ENCODE measurements at places on chromosomes 4 and X.

DNA sequence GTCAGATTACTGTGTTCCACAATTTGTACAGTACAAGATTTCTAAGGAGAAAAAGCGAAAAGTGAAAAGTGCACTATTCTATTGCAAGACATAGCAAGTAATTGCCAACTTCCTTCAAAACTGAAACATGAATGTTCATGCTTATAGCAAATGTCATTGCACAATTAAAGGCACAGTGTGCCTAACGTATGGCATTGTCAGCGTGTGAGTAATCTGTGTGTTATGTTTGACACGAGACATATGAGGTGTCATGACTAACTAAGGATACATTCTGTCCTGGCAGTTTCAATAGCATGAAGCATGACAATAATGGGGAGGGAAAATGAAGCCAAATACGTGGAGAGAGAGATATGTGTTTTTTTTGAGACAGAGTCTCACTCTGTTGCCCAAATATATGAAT, 33.6 kb upstream of the TBC1D9 start:
- DNase-seq, result no peak

GRCh38 chr4:67765928-67766327, 11.7 kb upstream of the GNRHR start:
- no peak for DNase-seq

DNA sequence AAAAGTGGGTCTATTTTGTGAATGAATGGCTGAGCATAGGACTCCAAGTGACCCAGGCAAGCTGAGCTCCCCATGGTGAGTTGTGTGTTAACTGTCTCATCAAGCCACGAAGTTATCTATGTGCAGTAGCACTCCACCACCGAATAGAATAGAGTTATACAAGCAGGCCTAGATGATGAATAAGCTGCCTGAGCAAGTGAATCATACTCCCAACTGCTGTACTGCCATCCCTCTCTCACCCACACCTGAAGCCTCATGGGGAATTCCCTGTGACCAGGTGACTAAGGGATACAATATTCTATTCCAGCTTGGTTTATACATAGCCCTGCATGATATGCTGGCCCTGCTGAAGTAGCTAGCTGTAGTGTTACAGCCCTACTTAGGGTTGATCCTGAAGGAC, 38.7 kb downstream of the KDM5C start:
- DNase-seq, result no peak

- DNase-seq, result no peak
Measured at GRCh38 chrX:75151827-75152592, 4.1 kb downstream of the ABCB7 start.

- DNase-seq, result no peak
Measured at GRCh38 chr4:145530662-145531061, 49.0 kb downstream of the SMAD1 start.

- peak; percentile 25 for DNase-seq
Measured at GRCh38 chr4:113293043-113293560, 243.6 kb downstream of the ANK2 start.

DNA sequence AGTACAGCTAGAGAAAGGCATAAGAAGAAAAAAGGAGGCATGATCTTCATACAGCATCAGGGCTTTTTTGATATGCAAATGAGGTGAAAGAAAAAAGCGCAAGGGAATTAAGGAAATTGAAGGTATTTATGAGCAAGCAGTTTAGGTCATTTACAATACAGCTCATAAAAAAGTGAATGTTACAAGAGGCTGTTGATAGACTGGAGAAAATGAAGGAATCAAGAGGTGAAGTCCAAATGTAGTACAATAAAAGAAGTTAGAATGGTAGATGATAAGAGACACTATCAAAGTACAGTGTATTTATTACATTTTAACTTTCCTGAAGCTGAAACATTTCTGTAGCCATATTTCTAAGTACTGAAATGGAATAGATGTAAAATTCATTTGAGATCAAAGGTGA, 1349.5 kb downstream of the ADGRL3 start:
- no peak for DNase-seq

DNA sequence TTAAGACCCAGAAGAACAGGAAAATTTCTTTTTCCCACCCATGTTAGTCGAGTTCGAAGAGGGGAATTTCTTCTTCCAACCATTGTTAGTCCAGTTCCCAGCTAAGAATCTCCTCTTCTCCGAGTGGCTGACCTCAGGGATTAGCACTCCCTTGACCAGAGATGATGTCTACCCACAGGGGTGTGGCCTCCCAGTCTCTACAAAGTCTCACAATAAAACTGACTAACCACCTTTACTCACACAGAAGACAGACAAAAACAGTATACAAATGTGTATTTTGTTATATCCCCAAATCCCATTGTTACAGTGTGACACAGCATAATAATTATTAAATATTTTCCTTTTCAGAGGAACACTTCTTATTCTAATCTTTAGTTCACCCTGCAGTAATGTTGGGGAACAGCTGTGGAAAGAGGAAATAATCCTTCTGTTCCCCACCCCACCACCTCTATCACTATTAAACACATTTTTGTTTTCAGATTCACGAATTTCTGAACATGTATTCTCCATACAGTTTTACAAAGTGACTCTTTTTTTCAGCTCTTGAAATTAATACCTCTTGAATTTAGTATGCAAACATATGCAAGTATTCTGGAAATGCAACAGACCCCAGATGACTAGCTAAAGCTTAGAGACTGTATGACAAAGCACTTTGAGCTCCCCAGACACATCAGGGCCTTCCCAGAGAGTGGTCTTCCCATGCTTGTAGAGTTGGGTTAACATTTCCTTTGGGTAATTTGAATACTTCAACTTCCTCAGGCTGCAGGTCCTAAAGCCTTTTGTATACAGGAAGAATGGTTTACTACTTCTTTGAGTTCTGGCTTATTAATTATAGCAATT, 62.5 kb upstream of the NFKB1 start:
- DNase-seq, result no peak

DNA sequence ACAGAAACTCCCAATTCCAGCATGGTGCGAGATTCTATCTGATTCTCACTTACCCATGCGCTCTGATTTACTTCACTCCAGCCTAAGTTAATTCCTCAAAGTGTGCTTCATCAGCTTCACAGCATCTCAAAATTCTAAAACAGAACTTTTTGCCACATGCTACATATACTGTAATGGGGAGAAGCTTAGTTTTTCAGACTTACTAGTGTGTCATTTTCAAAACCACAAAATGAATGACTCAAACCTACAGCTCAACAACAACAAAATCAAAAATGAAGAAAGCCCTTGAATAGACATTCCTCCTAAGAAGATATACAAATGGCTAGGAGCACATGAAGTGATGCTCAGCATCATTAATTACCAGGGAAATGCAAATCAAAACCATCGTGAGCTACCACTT, 14.9 kb downstream of the IRF2 start:
- no peak for DNase-seq

- no peak for DNase-seq
Measured at GRCh38 chrX:148500423-148501385, at the start of gene AFF2. TSS of gene AFF2 (plus strand) at chrX:148500617. CDS start at chrX:148501098, 481 bp downstream.

- DNase-seq, result no peak
Measured at GRCh38 chr4:177907736-177908424, 465.6 kb upstream of the AGA start.

DNA sequence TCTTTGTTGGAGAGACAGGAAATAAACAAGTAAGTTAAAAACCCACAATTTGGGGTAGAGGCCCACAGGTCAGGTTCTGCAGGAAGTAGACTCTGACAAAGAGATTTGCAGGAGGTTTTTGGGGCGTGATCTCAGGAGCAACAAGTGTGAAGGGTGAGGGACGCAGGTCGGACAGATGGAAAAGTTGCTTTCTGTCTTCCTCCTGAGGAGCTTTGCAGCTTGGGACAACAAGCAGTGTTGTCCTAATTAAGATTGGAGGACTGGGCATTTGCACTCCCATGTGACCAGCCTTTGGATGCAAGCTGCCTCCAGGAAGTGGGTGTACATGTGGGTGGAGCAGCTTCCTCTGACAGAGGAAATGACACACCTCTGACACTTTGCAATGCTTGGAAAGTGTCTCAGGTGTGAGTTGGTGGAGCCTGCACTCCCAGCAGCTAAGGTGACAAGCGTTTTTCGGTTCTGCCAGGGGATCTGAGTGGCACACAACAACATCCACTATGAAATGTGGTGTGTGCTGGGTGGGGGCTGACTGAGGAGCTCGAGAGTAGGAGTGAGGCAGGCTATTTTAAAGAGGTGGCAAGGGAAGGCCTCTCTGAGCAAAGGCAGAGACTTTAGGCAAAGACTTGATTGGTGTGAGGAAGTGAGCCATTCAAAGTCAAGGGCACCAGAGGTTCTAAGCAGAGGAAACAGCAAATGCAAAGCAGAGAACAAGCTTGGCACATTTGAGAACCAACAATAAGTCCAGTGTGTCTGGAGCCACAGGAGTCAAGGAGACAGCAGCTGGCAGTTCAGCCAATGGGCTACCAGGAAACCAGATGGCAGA, 339.8 kb upstream of the GATB start:
- no peak for DNase-seq

- no peak for DNase-seq
Measured at GRCh38 chr4:34432706-34433105, 1811.6 kb downstream of the ARAP2 start.

DNA sequence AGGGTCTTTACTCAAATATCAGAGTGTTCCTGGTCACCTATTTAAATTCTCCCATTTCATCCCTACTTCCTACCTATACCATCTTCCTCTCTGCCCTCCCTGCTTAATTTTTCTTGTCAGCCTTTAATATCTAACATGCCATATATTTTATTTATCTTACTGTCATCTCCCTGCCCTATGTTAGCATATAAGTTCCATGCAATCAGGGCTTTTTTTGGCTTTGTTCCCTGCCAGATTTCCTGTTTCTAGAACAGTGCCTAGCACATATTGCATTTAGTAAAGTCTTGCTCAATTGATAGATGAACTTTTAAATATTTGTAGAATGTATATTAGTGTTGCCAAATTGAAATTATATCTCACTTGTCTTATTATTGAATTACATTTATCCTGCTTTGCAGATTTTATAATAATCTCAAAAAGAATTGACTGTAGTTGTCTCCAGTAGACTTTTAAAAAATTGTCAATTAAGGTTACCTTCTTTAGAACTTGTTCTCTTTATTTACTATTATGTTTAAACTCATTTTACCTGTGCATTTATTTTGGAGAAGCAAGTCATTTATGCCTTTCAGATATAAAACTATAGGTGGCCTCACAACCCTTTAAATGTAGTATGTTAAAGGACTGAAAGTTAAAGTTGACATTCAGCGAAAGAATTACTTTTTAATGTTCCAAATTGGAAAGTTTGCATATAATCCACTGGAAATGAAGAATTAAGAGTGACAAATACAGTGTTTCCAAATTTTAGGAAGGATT, 108.2 kb upstream of the BMPR1B start:
- DNase-seq, result no peak

DNA sequence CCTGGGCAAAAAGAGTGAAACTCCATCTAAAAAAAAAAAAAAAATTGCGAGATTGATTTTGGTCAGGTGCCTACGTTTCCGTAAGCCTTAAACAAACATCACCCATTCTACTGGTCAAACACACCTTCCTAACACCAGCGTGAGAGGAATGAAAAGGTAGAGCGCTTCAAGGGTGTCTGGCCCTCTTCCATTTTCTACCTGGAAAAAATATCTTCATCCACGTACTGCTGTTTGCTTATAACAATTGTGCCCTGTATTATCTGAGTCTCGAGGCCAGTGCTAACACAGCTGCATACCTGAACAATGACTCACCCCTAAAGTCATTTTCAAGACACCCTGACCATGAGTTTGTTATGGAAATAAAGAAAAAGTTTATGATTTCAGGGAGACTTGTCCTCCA, 13.9 kb downstream of the TMSB4X start:
- no peak for DNase-seq

GRCh38 chrX:107729558-107730297, 45.9 kb downstream of the TSC22D3 start:
- DNase-seq, result no peak

DNA sequence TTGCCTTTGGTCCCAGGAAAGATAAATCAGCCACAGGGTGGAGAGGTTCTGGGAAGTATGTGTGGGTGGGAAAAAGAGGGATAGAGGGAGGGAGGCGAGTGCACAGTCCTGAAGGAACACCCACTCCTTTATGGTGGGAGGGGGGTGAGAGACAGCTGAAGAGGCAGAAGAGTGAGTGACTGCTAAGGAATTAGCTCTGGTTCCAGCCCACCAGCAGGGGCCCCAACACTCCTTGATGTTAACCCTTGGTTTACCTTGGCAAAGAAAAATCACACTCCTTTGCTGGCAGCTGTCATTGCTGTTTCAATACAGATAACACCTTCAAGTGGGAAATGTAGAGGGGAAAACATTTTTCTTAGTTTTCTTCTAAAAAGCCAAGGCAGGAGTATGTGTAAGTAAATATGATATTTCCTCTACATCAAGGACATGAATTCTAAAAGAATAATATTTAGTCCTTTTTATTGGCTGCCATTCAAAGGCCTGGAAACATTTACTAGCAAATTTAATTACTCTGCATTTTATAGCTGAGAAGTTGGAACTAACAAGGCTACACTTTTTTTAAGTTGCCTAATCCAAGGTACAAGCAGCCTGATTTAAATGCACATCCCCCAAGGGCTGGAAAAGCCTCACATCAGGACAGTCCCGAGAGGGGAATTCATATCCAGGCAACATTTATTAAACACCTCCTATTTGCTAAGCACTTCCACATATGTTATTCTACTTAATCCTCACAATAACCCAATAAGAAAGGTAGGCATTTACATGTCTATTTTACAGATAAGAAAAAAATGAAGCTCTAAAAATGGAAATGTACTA, 81.7 kb downstream of the HS6ST2 start:
- no peak for DNase-seq

- no peak for DNase-seq
Measured at GRCh38 chr4:154686838-154687237, 57.0 kb upstream of the LRAT start.

- DNase-seq, result no peak
Measured at GRCh38 chr4:171281359-171281758, 531.8 kb upstream of the GALNTL6 start.

DNA sequence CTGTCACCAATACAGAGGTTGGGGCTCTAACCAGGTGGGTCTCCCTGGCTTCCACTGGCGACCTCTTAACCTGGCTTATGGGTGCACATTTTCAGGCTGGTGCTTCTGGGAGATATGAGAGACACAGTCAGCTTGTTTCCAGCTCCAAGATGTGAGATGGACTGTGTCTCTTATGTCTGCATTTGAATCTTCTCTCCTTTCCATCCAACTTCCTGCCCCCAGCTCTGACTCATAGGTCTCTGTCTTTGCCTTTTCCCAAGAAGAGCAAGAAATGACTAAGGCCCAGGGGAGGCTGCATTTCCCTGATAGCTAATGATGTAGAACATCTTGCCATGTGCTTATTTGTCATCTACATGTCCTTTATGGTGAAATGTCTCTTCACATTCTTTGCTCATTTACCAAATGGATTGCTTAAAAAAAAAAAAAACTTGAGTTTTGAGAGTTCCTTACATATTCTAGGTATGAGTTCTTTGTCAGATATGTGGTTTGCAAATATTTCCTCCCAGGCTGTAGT, 3.2 kb upstream of the UXT start:
- no peak for DNase-seq

GRCh38 chrX:154013614-154014360, 5.9 kb downstream of the IRAK1 start:
- DNase-seq, result no peak

DNA sequence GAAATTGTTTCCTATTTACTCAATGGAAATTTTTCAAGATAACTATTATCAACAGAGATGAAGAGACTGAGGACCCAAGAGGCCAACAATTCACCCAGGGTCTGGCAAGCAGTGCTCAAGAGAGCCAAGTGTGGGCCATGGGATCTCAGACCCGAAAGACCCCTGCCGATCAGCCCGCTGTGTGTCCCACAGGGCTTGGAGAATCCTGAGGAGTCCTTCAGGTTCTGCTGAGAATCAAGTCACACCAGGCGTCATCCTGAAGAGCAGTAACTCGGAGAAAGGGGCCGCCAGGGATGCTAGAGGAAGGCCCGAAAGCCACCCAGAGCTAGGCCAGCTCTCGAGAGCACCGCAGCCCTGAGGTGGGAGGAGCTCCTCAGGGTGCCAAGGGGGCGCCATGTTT, 48.7 kb downstream of the FGFRL1 start:
- no peak for DNase-seq
